Parietal lobe (tissue), 2 donors: ENCODE measurements at places on chromosomes 12 and 14. TPM values are rescaled to one million over a fixed set of nuclear protein-coding genes. Genes with fewer than 3 reads are reported as not detected.

Gene SRRM4
- total RNA-seq: 19.7 TPM

Gene NRIP2
- not detected for total RNA-seq

Gene IQSEC3
- total RNA-seq: 11.9 TPM

Gene KRT6C
- not detected for total RNA-seq

Gene CCDC60
- total RNA-seq: not detected

Gene DPF3
- 13.1 TPM for total RNA-seq

Gene NINJ2
- 0.63 TPM for total RNA-seq

Gene GNPTAB
- total RNA-seq: 206 TPM

Gene ASB2
- total RNA-seq: not detected

Gene ZNF410
- total RNA-seq: 84.5 TPM

Gene ST8SIA1
- 44.1 TPM for total RNA-seq

Gene PITPNM2
- total RNA-seq: 20.3 TPM

Gene NKX2-8
- total RNA-seq: not detected

Gene GYS2
- not detected for total RNA-seq

Gene FOXM1
- 3.4 TPM for total RNA-seq

Gene STAC3
- 0.94 TPM for total RNA-seq

Gene TAS2R43
- 31.9 TPM for total RNA-seq

Gene TAS2R46
- total RNA-seq: 14.4 TPM

Gene DTX1
- total RNA-seq: 37.2 TPM

Gene KERA
- 0.31 TPM for total RNA-seq

Gene NGB
- total RNA-seq: 4.7 TPM

Gene HSPB8
- 1.6 TPM for total RNA-seq

Gene SLC6A13
- total RNA-seq: 5.6 TPM

Gene PDZRN4
- 59.5 TPM for total RNA-seq

Gene DDX23
- 94.2 TPM for total RNA-seq

Gene TCL1B
- not detected for total RNA-seq

Gene KRT79
- not detected for total RNA-seq

Gene CNOT2
- total RNA-seq: 368 TPM

Gene RIN3
- 2.2 TPM for total RNA-seq

Gene SLC15A5
- not detected for total RNA-seq

Gene OASL
- not detected for total RNA-seq

Gene VWF
- 17.5 TPM for total RNA-seq

Gene KRT71
- total RNA-seq: not detected
